Naive thymus-derived CD8-positive, alpha-beta T cell (primary cell): ENCODE measurements at places on chromosomes 12 and 14.

DNA sequence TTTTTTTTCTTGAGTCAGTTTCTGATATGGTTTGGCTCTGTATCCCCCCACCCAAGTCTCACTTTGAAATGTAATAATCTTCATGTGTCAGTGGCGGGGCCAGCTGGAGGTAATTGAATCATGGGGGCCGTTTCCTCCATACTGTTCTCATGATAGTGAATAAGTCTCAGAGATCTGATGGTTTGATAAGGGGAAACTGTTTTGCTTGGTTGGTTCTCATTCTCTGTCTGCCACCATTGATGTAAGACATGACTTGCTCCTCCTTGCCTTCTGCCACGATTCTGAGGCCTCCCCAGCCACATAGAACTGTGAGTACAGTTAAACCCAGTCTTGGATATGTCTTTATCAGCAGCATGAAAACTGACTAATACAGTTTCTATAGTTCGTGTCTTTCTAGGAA, 42.9 kb downstream of the WNK1 start:
- DNase-seq: no peak

DNA sequence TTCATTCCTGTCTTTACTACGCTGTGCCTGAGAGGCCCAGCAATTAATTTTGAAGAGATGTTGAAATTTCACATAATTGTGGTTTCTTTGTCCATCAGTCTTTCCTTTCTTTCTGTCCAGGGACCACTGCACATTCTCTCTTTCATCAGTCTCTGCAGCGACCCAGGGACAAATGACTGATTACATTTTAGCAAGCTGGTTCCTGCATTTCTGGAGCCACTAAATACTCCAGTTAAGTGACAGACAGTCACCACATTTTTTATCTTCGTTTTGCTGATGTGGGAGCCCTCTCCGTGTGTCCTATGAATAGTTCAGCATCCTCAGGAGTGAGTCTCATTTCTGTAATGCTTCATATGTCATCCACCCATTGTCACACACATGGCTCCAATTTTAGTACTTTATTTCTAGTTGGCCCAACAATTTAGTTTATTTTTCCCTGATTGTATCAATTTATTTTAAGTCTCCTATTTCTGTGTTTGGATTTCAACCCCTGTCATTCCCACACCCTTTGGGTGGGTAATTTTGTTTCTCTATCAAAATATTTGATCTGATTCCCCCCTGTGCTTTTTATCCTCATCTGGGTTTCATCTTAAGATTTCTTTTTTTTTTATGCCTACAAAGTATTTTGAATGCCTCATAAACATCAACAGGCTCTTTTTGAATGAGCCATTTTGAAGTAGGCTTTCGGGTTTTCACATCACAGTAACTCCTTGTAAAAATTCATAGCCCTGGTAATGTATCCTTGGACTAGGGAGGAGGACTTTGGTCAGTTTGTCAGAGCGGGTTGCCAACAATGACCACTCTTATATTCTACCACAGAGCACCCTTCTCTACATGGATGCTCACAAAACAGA, 1196.5 kb downstream of the GALC start:
- DNase-seq: no peak

DNA sequence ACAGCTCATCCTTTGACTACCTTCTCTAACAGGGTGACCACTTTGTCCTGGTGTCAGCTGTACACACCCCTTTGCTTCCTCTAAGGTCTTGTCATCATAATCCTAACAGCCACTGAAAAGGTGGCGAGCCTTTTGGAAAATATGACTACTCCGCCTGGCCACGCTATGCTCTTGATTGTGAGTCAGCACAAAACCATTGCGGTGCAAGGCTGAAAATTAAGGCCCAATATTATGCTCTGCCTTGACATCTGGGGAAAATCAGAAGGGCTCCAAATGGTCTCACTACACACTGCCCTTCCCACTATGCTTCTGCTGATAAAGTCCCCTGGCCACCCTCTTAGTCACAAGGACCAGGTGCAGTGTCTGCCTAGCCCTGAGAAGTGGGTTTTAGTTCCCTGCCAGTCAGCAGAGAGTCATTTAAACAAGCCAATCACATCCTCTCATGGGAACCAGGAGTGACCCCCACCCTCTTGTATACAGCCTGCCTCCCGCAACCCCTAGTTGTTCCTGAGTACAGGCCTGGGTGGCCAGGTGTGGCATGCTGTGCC, 34.3 kb downstream of the FGD6 start:
- DNase-seq: no peak

DNA sequence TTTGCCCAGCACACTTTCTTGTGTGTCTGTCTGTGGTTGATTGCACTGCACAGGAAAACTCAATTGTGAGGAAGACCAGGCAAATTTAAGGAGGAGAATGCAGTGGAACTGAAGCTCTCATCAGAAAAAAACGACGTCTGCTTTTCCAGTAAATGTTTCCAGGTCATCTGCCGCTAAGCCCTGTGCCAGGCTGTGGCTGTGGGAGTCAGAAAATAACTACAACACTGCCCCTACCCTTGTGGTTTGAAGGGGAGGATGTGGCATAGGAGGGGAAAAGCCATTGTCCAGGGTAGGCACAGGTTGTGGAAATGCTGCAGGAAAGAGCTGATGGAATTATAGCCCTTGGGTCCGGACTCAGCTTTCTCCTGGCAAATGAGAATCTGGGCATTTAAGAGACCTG, 259.7 kb upstream of the TMEM132C start:
- DNase-seq: no peak

DNA sequence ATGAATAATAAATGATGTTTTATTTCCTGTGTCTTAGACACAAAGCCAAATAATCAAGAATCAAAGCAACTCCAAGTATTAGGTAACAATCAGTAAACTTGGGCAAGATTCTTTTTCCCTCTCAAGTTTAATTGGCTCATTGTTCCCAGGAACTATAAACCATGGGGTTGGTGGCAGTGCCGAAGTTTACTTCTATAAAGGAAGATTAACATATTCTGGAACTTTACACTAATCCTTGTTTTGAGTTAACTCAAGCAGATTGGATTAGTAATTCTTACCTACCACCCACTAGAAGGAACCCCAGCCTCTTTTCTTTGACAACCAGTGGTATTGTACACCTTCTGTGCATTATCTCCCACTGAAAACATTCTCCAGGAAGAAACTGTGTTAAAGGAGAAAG, 197.1 kb downstream of the EXOC5 start:
- no peak for DNase-seq

GRCh38 chr14:71588576-71589215, 343.5 kb upstream of the RGS6 start:
- no peak for DNase-seq

DNA sequence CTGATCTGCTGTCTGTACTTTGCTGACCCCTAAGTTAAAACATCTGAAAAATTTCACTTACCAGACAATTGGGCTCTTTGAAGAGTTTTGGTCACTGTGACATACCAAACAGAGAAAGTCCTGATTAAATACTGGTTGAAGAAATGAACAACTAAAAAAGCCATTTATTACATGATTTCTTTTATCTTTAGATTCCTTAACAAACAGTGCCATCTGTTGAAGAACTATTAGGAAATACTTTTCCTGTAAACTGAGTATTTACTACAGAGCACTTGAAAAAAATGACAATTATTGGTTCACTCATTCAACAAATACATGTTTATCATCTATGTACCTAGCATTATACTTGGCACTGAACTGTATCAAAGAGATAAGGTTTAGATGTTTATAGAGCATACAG, 6.5 kb upstream of the WASHC4 start:
- DNase-seq: no peak

DNA sequence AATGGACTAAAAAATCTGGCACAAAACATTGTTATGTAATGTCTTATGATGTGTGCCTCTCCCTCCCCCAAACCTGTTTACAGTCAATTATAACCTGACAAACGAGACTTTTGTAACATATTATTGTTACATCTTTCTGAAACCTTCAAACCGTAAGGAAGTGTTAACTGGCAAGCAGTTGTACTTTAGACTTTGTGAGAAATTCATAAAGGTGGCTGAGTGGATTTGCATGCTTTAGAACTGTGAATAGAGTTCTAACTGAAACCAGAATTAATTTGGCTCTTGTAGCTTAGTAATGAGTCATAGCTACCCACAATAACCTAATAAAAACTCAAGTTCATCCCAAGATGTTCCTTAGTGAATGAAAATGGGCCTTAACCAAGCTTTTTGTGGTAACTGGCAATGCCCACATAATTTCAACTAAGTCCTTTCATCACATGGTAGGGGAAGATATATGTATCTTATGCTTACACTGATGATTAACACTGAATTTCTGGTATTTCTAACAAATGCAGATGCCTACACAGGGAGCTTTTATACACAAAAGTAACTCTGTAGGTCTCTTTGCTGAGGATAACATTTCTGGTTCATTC, 29.7 kb downstream of the RAD9B start:
- DNase-seq: no peak

DNA sequence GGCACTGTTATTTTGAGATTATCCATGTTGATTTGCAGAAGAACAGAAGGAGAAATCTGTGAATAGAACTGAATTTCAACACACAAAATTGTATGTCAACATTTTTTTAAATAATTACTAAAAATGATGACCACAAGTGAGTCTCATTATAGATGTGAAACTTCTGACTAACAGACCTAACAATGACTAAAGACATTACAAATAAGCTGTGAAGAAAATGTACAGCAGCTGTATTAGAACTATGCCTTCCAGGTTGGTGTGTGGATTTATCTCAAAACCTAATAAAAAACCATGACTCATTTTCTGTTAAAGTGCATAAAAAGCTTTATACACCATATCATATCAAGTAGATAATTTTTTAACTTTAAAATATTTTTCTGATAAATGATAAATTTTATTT, 22.5 kb upstream of the FOXG1 start:
- no peak for DNase-seq

GRCh38 chr14:38616959-38617358, 361.1 kb upstream of the CLEC14A start:
- DNase-seq: no peak

DNA sequence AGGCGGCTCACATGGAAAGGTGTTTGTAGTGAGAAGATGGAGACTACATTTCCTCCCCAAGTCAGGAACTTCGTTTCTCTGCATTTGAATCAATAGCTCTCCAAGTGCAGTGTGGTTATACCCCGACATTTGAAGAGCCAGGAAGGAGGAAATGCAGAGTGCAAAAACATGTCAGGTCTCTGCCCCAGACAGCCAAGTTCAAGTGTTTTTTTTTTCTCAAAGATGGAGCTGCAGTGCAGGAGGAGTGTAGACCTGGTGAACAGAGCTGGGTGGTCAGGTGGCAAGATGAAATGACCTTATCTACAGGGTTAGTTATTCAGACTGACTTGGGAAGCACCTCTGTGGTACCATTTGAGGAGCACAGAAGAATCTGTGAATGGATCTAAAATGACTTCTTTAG, 21.3 kb downstream of the MLXIP start:
- no peak for DNase-seq

DNA sequence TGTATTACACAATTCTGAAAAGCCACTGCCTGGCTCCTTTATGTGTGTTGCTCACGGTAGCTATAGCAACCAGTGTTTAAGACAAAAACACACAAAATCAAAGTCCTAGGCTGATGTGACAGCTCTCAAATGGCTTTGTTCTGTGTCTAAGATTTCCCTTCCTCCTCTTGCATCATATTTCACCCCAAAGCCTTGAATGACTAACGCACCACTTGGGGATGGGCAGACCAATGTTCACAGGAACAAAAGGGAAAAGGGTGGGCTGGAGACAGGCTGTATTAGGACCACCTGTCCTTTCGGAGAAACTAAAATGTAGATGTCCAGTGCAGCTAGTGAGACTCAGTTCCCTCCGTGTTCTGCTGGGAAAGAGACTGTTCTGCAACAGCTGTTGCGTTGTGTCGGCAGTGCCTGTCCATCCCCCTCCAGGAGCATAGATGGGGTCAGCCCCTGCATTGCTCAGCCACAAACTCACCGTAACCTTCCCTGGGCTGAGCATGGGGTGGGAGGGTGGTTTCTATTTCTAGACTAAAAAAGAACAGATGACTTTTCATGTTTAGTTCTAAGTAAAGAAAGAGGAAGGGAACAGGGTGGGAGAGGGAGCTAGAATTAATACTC, 26.8 kb upstream of the DAAM1 start:
- no peak for DNase-seq
